Urothelium cell line (cell line): ENCODE measurements at places on chromosomes 1 and 21.

GRCh38 chr21:42468491-42469131, 27.4 kb downstream of the RSPH1 start:
- no peak for DNase-seq

DNA sequence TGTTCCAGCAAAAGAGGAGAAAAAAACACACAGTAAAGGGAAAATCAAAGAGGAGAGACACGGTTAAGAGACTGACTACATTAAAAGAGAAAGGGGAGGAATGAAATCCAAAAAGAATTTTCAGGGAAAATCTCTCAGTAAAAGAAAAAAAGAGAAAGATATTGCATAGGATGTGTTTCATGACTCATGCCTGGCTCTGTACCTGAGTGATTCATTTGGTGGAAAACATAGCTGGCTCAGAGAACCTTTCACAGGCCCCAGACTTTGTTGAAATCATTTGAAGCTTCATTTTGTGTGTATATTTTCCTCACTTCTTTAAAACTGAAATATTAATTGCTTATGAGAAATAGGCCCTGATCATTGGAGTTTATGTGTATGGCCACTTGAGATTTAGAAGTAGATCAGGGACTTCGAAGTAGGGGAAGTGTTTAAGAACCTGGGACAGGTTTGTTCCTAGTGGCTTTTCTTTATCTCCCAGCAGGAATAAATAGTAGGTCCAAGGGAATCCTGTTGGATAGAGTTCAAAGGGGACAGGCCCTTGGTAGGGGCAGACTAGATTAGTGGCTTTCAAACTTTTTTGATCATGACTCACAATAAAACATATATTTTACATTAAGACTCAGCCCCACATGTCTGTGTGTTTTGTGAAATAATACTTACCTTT, 239.1 kb upstream of the SGIP1 start:
- DNase-seq: peak; percentile 70

DNA sequence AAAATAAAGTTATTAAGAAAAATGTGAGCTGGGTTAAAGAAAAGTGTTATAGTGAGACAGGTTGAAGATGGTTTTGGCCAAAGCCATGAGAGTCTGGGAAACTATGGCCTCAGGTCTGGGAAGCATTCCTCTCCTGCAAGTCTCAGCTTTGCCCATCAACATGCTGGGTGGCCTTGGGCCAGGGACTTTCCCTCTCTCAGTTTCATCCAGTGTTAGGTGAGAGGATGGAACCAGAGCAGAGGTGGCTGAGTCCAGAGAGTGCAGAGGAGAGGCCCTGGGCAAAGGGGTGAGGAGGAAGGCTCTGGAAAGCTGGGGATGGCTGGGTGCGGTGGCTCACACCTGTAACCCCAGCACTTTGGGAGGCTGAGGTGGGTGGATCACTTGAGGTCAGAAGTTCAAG, 10.5 kb downstream of the PADI2 start:
- DNase-seq: no peak

DNA sequence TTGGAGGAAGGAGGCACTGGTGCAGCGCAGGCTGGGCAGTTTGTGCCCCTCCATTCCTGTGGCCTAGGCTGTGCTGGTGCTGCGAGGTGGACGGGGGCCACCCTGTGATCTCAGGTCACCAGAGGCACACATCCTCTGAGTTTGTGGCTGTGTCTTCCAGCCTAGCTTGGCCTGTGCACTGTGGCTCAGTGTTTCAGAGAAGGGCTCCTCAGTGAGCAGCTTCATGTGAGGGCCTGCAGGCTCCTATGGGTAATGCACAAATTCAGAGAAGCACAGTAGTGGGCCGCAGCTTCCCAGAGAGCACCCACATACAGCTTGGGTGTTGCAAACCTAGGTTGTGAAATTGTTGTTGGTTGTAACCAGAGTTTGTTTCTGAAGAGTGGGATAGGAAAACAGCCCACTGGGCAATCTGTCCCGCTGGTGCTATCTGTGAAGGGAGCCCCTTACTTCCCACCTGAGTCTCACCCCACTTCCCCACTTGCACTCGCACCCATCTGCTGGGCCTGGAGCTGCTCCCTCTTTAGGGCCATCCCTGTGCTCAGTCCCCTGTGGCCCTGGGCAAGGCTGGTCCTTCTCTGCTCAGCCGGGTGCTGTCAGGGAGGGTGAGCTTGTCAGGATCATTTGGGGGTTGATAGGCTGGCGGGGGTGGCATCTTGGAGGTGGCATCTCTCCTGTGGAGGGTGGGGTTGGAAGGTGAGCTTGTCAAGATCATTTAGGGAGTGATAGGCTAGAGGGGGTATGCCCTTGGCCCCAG, 30.2 kb downstream of the SNAP47 start:
- no peak for DNase-seq

GRCh38 chr1:109768820-109769219, 5.1 kb upstream of the EPS8L3 start:
- DNase-seq: no peak

GRCh38 chr1:90127288-90127953, 132.5 kb downstream of the ZNF326 start:
- peak; percentile 25 for DNase-seq

GRCh38 chr1:11860587-11860986, 1.8 kb upstream of the NPPB start:
- no peak for DNase-seq

- no peak for DNase-seq
Observed at GRCh38 chr1:198086051-198086745, 70.6 kb upstream of the NEK7 start.

GRCh38 chr21:44758781-44759627, 42.6 kb downstream of the UBE2G2 start:
- DNase-seq: no peak

- DNase-seq: no peak
Observed at GRCh38 chr1:235931171-235931738, 64.5 kb upstream of the LYST start.

DNA sequence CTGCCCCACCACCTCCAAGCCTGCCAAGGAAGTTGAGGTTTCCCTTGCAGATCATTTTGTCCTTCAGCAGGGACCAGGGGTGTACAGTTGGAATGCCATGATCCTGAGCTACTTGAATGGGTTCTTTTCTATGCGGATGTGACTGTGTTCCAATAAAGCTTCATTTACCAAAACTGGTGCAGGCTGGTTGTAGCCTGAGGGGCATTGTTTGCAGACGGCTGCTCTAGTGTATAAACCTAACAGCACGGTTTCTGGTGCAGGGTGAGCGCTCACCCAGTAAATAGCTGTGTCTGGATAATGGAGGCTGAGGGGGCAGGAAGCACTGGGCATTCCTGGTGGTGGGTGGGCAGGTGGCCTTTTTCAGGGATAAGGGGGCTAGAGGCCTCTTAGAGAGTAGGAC, 72.7 kb upstream of the ACTL8 start:
- DNase-seq: no peak

DNA sequence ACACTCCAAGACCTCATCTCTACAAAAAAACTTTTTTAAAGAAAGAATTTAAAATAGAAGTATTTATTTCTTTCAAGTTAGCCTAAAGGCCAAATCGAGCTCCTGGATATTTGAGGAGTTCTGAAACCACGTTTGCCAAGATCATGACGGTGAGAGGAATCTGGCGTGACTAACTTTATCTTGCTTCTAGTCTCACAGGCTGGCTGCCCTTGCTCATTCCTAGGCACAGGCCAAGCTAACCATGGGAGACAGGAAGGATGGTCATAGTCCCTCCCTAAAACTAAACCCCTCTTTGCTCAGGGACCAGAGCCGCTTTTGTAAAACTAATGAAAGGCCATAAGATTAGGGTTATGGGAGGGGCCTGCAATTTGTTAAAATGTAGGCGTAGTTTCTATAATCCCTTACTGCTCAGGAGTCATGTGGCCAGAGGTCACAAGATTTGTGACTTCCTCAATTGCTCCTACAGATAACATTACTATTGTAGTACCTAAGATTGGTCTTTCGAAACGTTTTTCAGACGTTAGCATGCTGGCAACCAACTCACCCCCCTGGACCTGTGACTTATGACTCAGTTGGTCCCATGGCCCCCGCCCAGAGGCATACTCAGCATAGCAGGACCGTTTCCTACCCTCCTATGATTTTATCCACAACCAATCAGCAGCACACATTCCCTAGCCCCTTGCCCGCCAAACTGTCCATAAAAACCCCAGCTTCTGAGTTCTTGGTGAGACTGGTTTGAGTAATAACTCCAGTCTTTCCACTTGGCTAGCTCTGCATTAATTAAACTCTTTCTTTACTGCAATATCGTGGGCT, 425.0 kb downstream of the SMYD3 start:
- no peak for DNase-seq

- no peak for DNase-seq
Observed at GRCh38 chr1:156070548-156070947, 9.6 kb downstream of the RAB25 start.

GRCh38 chr1:167293057-167293456, 72.4 kb downstream of the POU2F1 start:
- no peak for DNase-seq

DNA sequence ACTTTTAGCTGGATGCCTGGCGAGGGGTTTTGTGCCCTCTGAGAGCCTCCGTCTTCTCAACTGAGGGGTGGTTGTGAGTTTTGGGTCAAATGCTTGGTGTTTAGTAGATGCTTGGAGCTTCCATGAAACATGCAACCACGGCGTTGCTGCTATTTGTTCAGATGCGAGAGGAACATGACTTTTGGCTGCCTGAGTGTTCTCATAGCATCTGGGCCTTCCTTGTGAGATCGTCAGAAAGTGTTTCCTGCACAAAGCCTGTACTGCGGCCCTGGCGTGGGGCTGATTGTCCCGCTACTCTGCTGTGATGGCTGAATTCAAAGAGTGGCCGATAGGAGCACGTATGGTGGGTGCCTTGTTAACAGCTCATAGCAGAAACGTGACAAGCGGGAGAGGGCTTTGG, 69.8 kb upstream of the FAM3B start:
- DNase-seq: no peak

DNA sequence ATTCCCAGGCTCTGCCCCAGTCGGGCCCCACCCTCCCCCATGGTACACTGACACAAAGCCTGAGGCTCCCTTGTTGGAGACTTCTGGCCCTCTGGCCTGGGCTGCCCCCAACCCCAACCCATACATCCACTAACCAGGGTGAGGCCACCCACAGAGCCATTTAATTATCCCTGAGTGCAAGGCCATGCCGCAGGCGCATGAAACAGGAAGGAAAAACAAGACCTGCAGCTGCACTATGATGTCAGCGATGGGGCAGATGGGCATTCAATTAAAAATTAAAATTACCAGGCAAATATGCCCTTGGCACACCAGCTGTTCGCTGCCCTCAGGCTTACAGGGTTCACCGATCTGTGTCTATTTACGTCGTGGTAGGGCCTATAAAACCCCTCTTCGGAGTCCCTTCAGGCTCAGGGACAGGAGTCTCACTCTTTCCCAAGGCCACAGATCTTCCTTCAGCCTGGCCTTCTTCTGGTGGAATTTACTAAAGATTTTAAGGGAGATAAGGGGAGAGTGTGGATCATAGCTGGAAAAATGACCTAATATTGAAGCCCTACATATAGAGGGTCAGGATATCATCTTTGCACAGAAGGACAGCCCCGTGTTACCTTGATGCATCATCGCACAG, 29.6 kb upstream of the RGS16 start:
- DNase-seq: no peak

DNA sequence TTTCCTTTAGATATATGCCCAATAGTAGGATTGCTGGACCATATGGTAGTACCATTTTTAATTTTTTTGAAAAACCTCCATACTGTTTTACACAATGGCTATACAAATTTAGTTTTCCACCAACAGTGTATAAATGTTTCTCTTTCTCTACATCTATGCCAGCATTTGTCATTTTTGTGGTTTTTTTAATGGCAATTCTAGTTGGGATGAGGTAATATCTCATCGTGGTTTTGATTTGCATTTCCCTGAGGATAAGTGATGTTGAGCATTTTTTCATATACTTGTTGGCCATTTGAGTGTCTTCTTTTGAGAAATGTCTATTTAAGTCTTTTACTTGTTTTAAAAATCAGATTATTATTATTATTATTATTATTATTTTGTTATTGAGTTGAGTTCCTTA, 35.5 kb downstream of the PLA2G4A start:
- DNase-seq: no peak

DNA sequence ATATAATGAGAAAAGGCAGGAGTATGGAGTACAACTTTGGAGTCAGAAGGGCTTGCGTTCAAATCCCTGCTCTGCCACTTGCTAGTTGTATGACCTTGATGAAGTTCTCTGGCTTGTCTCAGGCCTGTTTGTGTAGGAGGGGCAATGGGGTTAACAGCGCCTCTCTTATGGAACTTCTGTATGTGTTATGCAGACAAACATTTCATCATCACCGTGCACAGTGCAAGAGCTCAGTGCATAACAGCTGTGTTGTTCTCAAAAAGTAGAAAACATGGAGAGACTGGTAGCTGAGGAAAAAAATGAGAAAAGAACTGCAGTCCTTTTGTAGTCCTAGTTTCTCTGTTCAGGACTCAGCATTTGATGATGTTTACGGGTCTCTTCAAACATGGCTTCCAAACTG, 10.4 kb upstream of the ZNF648 start:
- DNase-seq: no peak

- no peak for DNase-seq
Observed at GRCh38 chr1:19205845-19206244, 4.2 kb downstream of the UBR4 start.

GRCh38 chr1:177315261-177315660, 144.5 kb downstream of the BRINP2 start:
- DNase-seq: no peak

- no peak for DNase-seq
Observed at GRCh38 chr1:151711044-151711800, 5.4 kb downstream of the CELF3 start.

DNA sequence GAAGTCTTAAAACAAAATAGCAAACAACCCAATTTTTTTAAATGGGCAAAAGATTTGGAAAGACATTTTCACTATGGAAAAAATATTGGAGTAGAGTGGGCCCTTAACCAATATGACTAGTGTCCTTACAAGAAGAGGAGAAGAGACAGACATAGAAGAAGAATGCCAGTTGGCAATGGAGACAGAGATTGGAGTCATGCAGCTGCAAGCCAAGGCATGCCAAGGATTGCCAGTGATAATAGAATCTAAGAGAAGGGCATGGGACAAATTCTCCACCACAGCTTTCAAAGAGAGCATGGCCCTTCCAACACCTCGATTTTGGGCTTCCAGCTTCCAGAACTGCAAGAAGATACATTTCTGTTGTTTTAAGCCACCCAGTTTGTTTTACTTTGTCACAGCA, 92.7 kb downstream of the RGS2 start:
- DNase-seq: no peak

DNA sequence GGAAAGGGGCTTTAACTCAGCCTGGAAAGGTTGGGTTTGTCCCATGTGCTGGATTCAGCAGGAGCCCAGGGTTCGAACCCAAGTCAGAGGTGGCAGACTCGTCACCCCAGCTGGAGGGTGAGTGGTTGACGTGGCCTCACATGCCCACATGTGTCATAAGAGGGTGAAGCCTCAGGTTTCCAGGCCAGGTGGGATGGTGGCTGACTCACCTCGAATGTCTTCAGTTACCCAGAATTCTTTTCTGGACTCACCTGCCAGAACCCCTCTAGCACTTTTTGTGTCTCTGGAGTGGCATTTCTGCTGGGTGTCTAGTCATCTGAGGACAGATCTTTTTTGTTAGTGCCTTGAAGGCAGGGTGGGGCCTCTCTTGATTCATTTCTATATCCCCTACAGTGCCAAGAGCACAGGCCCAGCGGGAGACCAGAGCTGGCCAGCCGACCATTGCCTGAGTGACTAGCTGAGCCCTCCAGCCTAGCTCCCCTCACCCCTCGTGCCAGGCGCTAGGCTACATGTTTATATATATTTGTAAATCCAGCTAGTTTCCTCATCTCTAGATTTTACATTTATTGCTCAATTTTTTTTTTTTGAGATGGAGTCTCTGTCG, 28.1 kb downstream of the IL6R start:
- DNase-seq: no peak

GRCh38 chr1:84504580-84505492, 1.4 kb upstream of the SPATA1 start:
- no peak for DNase-seq

- no peak for DNase-seq
Observed at GRCh38 chr1:59128239-59128736, 168.6 kb upstream of the FGGY start.
